NCI-H2227 treated with DMSO at 0.1 percent for 48 hours (cell line): ENCODE measurements at places on chromosomes 3 and 15.

DNA sequence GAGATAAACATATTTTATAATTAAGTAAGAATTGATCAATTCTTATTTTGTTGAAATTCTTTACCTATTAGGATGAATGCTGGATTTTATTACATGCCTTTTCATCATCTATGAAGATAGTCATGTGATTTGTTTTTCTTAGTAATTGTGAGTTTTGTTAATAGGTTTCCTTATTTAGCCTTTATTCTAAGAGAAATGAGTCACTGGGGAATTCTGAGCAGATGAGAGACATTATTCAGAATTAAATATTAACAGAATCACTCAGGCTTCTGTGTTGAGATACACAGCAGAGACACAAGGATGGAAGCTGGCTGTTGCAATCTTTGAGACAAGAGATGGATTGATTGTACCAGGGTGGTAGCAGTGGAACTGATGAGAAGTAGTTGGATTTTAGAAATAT is 7.4 kb upstream of the ANO10 start:
- no peak for DNase-seq

GRCh38 chr3:38331257-38332022 is 15.1 kb upstream of the XYLB start:
- DNase-seq, result no peak

GRCh38 chr15:78654272-78654671 is 13.3 kb upstream of the CHRNB4 start:
- no peak for DNase-seq

- DNase-seq, result no peak
Measured at GRCh38 chr3:143070977-143071551, 48.5 kb upstream of the CHST2 start.

DNA sequence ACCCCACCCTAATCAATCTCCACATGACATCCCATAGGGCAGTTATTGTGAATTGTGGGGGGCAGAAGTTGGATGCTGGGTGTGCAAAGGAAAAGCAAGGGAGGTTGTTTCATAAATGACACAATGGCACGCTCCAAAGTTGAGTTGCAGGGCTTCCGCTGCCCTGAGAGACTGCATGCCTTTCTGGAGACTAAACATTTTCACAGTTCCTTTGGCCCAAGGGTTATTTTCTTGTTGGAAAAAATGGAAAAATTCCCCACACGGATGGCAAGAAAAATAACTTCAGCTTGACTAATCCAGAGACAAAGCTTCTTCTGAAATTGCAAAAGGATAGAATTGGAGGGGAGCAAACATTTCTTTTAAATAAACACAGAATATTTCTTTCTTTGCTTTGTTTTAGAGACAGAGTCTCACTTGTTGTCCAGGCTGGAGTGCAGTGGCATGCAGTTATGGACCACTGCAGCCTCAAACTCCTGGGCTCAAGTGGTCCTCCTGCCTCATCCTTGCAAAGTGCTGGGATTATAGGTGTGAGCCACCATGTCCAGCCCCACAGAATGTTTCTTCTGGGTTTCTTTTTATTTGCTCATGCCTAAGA is 19.1 kb upstream of the TPM1 start:
- no peak for DNase-seq

GRCh38 chr3:60788185-60788584 is 463.1 kb downstream of the FHIT start:
- DNase-seq, result no peak

- DNase-seq, result no peak
Measured at GRCh38 chr15:25133804-25134203, 179.0 kb downstream of the SNRPN start.

GRCh38 chr3:185943760-185944106 is 5.9 kb upstream of the TRA2B start:
- no peak for DNase-seq
